Thoracic aorta (tissue), 2 donors: ENCODE measurements at places on chromosomes 13 and 19.

- DNase-seq: no peak
Observed at GRCh38 chr19:38049105-38049649, 142.2 kb downstream of the SIPA1L3 start.

DNA sequence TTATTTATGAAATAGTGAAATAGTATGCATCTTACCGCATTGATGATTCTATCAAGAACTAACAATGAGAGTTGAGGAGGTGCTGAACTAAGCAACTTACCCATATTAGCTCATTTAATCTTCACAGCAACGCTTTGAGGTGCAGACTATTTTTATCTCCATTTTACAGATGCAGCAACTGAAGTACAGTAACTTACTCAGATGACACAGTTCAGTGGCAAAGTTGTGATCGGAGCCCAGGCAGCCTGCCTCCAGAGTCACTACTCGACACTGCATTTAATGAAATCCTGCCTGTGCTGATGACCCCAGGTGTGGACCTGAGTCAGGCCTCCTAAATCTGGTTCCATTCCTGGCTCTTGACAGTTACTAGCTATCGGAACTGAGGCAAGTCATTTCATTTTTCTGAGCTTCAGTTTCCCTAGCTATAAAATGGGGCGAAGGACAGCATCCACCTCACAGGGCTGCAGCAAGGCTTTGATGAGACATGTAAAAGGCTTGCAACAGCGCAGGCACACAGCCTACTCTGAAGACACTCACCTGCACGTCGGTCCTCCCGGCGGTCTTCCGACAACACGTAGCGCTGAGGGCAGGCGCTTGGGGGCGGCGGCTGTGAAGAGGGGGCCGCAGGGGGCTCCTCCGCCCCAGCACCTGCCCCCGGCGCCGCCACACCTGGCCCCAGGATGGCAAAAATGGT, 1.5 kb downstream of the MYPOP start:
- DNase-seq: no peak

- no peak for DNase-seq
Observed at GRCh38 chr13:54934121-54934520, 1905.5 kb downstream of the OLFM4 start.

DNA sequence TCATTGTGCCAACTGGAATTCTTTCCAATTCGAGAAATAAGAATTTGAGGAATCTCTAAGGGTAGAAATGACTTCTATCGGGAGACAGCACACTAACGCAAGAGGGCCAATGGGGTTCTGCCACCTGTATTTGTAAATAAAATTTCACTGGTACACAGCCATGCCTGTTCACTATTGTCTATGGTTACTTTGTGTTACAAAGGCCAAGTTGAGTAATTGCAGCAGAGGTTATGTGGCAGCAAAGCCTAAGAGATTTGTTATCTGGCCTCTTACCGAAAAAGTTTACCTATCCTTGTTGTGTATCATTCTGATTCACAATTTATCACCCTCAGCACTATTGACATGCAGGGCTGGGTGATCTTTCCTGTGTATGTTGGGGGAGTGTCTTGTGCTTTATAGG, 278.0 kb downstream of the KLF5 start:
- no peak for DNase-seq

GRCh38 chr13:95406176-95406575, 104.9 kb upstream of the ABCC4 start:
- no peak for DNase-seq

- DNase-seq: no peak
Observed at GRCh38 chr13:25973576-25973975, 78.2 kb downstream of the SHISA2 start.

GRCh38 chr19:12647490-12648071, 19.0 kb downstream of the MAN2B1 start:
- no peak for DNase-seq

DNA sequence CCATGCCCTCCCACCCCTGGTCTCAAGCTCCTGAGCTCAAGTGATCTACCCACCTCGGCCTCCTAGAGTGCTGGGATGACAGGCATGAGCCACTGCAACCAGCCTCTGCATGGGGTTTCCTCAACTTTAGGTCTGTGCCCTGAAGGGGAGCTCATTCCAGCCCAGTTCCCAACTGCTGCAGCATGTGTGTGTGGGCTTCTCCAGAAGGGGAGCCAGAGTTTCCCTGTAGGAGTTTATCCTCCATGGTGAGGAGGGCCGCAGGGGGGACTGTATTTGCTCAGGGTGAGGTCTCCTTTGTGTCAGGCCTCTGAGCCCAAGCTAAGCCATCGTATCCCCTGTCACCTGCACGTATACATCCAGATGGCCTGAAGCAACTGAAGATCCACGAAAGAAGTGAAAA, 11.3 kb upstream of the ZNF808 start:
- DNase-seq: no peak

- no peak for DNase-seq
Observed at GRCh38 chr19:13938301-13939064, at the start of gene PODNL1. TSS of gene PODNL1 (minus strand) at chr19:13938417. CDS start at chr19:13938181, 236 bp downstream.

DNA sequence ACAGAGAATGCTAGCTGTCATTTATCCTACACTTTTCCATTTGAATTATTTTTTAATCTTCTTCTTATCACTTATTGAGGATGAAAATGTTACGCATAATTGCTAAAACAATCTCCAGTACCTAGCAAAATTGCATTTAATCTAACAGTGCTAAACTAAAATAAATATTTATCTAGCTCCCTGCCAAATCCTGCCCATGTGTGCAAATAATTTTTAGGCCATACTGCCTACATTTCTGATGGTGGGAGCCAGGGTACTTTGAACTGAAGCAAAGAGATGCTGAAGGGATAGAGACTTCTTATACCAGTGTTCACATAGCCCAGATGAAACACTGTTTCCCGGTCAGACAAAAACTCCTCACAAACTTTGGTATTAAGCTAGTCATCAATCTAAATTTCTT, 1268.7 kb upstream of the PCDH20 start:
- no peak for DNase-seq

GRCh38 chr13:95059306-95059705, 241.9 kb downstream of the ABCC4 start:
- DNase-seq: no peak

DNA sequence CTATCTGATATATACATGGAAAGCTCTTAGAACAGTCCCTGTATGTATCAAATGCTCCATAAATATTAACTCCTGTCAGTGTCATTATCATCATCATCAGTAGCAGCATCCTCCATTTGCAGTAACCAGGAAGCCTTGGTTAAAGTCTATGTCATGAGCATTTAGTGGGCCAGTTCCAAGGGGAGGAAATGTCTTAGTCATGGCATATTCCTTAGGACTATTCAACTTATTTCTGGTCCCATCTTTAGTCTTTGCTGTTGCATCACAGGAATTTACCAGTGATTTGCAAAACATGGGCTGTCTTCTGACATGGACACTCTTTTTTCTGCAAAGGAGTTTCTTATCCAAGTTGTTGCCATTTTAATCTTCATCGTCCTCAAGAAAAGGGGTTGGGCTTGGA, 98.4 kb downstream of the WDFY2 start:
- DNase-seq: no peak

GRCh38 chr19:49533551-49534488, 6.0 kb downstream of the RCN3 start:
- no peak for DNase-seq

- no peak for DNase-seq
Observed at GRCh38 chr19:5828661-5829566, 10.6 kb downstream of the FUT6 start.

- DNase-seq: no peak
Observed at GRCh38 chr19:40567040-40567749, 9.5 kb upstream of the SHKBP1 start.

- DNase-seq: no peak
Observed at GRCh38 chr19:1853295-1854038, 5.2 kb upstream of the REXO1 start.

DNA sequence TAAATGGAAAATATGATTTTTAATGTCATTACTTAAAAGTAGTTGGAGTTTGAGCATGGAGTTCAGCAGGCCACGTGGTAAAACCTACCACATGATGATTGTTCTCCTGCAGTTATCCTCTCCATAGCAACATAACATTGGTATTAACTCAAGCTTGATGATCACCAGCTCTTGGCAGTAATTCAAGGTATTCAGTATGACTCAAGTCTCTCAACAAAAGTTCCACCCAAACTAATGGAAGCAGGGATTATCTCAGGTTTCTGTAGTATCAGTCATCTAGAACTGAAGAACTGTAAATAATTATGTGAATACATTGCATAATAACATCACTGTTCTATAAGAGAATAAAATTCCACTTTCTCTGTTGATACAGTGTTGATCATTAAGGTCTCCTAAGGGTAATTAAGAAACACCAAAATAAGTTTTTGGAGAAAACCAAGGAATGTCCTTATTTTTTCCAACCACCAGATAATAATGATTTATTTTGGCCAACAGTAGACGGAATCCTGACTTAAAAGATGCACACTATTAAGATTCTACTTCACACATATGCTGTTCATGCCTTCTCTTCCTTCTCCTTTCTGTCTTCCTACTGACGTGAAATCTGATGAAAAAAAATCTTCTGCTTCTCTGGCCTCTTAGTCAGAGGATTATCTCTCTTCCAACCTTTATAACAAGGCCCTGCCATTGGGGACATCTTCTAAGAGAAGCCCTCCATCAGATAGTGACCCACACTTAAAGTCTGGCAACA, 1092.3 kb downstream of the EFNB2 start:
- DNase-seq: no peak

DNA sequence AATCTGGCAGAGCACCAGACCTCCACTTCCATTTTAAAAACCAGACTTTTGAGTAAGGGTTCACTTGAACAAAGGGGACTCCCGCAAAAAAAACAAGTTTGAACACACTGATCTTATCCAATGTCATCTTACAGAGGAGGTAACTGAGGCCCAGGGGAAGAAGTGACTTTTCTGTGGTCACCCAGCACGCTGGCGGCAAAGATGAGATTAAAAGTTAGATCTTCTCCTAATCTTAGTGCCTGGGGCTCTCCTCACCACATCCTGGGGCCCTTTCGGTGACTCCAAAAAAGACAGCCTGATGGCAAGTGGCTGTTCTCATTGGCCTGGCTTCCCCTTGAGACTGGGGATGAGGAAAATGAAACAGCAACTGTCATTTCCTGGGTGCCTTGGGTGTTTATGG, 101.8 kb upstream of the ZNF98 start:
- DNase-seq: no peak

- no peak for DNase-seq
Observed at GRCh38 chr13:73767747-73768315, 366.4 kb downstream of the KLF12 start.

- no peak for DNase-seq
Observed at GRCh38 chr13:51230477-51231105, 8.4 kb downstream of the FAM124A start.

GRCh38 chr13:113629866-113630265, 28.1 kb downstream of the ATP4B start:
- DNase-seq: no peak

GRCh38 chr19:5035793-5036697, 67.1 kb downstream of the KDM4B start:
- DNase-seq: no peak

DNA sequence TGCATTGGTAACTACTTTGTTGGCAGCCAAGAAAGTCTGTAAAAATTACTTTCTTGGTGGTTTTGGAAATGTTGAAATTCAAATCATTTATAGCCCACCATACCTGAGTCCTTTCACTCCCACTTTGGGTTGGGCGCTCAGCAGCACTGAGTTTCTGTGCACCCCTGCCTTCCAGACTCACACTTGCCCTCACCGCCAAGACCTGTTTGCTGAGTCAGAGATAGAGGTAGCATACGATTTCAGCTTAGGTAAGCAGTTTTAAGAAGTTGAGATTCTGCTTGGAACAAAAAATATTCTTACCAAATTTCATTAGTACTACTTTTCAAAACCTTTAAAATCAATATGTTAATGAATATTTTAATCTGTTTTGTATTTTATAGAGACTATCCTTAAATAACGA, 12.6 kb downstream of the MPHOSPH8 start:
- no peak for DNase-seq

DNA sequence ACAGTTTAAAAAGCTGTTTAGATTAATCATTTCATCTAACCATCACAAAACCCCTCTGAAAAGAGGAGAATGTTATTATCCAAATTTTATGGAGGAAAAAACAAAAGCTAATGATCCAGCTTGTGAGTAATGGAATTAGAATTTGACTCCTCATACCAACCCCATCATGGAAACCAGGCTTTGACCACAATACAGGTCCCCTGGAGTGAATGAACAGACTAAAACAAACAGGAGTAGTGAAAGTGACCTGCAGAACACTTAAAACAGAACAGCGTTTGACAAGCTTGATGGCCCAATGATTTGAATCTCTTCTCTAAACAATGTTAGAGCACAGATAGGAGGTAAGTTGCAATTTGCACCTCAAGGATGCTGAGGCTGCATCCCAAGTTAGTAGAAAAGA, 230.0 kb downstream of the DCT start:
- no peak for DNase-seq

DNA sequence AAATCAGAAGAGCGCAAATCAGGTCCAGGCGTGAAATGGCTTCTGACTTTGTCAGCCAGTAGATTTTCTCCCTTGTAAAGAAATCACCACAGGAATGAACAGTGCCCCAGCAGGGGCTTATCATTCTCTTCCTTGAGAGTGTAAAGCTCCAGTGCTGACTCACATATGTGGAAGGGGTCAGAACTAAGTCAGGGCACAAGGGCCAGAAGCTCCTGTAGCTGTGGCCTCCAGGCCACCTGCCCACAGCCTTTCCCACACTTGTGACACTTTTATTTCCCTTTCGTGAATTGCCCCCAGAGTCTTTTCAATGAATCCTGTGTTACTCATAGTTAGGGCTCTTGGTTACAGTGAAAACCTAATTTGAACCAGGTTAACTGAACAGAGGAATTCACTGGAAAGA, 99.6 kb downstream of the SUCLA2 start:
- no peak for DNase-seq

- no peak for DNase-seq
Observed at GRCh38 chr19:2081873-2082810, 14.0 kb downstream of the MOB3A start.

DNA sequence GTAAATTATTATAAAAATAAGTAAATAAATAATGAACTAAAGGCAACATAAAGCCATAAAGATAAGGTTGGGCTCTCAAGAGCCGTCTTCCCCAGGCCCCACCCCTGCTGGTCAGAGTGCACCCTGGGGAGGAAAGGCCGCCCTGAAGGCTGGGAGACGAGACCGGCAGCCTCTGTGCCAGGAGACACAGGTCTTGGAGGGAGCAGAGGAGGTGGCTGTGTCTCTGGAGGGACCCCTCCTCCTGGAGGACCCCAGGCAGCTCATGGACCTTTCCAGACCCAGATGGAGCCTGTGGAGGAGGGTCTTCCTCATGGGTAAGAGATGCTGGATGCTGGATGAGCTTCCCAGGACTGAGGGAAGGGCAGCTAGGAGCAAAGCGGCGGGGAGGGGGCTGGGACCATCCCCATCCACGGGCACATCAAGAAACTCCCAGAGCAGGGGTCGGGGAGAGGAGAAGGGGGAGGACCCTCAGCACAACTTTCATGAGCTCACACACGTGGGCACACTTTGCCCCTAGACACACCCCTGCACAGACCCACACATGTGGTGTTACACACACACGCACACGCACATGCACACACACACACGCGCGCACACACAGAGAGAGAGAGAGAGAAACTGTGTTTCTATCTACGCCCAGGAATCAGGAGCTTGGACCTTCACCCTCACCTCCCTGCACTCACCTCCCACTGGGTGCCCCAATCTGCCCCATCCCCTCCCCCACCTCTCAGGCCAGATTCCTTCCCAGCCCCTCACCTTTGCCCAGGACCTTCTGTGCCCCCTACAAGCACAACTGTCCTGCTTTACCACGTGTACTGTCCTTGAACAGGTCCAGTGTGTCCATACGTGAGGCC, at the start of gene CEACAM18:
TSS of gene CEACAM18 (plus strand) at position 159 of the 854 bp plus-strand sequence.
- no peak for DNase-seq

- no peak for DNase-seq
Observed at GRCh38 chr13:23320926-23321534, 112.5 kb downstream of the SACS start.
